CD4-positive, alpha-beta T cell treated with Interferon alpha-2 for 1 hour (primary cell): ENCODE measurements at places on chromosomes 5 and 9.

DNA sequence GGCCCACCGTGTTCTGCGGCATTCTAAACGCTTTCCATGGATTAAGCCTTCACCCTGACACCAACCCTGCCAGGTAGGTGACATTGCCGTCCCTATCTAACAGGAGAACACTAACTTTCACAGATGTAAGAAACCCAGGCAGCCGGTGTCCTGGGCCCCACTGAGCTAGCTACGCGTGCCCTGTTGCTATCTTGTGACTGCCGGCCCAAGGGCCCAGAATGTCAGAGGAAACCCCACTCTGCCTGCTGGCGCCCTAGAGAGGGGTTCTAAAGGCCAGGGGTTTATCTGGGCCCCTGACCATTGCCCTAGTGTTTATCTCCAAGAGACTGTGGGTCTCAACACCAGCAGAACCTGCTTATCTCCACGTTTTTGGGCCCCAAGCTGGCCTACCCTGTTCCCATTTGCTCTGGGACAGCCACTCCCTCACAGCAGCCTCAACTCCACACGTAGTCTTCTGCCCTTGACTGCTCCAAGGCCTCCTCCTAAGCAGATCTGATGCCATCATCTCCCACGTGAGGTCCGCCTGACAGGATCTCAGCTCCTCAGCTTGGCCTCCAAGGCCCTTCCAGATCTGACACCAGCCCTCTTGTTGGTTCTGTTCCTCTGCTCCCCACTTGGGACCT is 18.1 kb upstream of the ZBTB34 start:
- no peak for DNase-seq

DNA sequence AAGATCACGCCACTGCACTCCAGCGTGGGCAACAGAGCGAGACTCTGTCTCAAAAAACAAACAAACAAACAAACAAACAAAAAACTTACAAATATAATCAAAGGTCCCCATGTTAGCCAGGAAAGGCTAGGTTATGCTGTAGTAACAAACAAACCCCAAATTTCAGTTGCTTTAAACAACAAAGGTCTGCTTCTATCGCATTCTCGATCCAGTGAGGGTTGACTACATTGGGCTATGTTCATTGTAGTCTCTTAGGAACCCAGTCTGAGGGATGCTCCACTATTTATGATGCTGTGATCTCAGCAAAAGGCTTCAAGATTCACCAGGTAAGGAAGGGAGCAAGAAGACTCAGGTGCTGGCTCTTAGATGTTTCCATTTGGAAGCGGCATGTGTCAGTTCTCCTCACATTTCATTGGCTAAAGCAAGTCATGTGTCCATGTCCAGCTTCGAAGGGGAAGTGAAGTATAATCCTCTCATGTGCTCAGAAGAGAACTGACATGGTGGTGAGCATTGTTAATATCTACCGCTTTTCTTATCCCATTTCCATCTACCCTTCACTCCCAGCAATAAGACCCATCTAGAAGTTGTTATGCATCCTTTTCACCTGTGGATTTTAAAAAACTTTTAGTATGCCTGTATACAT is 26.5 kb upstream of the NEK6 start:
- no peak for DNase-seq

GRCh38 chr9:132163876-132164603 is 2.2 kb downstream of the NTNG2 start:
- DNase-seq = no peak

GRCh38 chr5:118705959-118706667 is 282.2 kb downstream of the DTWD2 start:
- no peak for DNase-seq

DNA sequence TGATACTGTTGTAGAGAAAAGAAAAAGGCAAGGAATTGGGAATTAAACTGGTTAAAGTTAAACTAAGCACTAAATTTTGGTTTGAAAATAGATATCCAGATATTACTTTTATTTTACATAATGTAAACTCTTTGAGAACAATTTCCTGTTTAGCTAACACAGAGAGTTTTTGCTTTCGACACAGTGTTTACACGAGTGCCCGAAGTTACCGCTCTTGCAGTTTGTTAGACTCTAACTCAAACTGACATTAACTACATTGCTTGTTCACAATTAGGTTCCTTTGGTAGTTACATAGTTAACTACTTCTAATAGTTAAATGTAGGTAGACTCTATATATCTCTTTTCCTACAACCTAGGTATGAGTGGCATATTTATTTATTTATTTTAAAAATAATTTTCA is 117.1 kb upstream of the CHD1 start:
- DNase-seq = no peak

DNA sequence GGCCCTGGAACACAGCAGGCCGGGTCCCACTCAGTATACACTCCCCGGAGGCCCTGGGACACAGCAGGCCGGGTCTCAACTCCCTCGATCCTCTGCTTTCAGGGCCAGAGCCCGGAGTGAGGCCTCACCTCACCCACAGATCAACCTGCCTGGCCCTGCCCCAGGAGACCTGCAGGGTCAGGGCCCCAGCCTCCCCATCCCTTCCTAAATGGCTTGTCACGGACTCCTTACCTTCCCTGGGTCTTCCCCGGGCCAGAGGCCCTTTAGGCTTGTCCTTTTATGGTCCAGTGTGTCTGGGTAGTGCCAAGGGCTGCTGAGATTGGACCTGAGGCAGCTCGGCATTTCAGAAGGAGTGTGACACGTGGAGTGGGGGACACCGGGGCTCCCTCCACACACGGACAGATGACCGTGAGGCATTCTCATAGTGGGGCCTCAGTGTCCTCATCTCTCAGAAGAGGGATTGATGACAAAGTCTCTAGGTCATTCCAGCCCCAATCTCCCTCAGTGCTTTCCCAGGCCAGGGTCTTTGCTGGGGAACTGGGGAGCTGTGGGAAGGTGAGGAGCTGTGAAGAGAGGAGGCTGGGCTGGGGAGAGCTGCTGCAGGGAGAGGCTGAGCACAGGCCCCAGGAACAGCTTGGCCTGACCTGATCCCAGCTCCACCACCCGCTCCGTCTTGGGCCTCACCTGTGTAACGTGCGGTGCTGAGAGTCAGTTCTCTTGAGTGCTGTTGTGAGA is 18.0 kb upstream of the PLEKHG4B start:
- DNase-seq = no peak

DNA sequence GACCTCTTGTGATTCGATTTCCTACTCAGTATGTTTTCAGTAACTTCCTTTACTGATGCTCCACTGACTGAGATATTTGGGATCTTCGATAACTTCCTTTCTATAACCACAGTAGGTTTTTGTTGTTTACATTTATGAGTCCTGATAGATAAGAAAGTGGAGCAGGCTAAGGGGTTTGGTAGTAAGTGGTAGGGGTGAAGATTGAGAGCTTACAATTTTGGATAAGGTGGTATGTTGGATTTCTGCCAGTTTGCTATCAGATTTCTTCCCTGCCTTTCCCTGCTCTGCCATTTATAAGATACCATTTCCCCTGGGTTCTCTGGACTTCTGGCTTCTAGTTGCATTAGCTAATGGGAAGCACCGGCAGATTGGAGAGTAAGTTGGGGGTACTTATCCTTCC is 7.9 kb upstream of the NDUFS4 start:
- no peak for DNase-seq

DNA sequence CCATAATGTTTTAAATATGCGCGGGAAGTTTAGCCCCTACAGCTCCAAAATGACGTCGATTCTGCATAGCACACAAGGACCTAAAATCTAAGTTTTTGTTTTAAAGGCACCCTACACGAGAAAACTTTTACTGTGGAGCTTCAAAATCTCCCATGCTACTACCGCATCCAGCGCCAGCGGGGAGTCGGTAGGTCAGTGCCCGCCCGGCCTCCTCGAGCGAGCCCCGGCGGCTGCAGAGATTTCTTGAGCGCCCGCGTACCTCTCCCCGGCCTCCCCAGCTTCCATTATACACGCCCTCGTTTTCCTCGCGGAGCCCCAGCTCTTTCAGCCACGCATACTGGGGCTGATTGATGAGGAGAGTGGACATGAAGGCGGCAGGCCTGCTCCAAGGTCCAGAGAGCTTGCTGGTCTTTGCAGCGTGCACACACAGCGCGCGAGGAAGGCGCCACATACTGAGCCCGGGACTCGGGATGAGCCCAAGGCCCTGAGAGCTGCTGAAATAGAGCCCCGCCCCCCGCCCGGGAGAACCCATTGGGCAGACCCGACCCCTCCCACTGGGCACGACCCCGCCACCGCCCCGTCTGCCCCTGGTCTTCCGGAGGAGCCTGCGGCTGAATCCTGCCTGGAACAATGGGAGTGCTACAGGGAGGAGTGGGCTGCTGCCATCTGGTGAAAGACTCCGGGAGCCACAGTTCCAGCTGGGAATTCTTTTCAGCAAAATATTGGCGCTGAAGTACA is at the start of gene ALDH7A1:
ALDH7A1 (minus strand) TSS at position 472 of the 738 bp plus-strand sequence; CDS start at position 451, 21 bp downstream.
- DNase-seq = peak; percentile 30

DNA sequence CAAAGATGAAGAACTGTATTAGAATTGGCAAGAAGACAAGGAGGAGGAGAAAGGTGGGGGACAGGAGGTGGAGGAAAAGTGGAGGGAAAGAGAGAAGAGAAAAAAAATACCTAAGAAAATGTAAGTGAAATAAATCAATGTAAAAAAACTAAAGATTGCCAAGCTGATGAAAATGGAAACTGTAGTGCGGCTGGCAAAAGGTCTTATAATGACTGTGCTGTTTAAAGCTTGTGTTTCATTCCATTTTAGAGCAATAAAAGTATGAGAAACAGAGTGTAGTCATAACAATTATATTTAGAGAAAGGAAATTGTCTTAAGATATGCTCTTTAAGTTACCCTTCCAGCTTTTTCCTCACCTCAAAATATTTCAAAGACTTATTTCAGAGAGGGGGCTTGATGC is 670.5 kb upstream of the SEMA6A start:
- DNase-seq = no peak

DNA sequence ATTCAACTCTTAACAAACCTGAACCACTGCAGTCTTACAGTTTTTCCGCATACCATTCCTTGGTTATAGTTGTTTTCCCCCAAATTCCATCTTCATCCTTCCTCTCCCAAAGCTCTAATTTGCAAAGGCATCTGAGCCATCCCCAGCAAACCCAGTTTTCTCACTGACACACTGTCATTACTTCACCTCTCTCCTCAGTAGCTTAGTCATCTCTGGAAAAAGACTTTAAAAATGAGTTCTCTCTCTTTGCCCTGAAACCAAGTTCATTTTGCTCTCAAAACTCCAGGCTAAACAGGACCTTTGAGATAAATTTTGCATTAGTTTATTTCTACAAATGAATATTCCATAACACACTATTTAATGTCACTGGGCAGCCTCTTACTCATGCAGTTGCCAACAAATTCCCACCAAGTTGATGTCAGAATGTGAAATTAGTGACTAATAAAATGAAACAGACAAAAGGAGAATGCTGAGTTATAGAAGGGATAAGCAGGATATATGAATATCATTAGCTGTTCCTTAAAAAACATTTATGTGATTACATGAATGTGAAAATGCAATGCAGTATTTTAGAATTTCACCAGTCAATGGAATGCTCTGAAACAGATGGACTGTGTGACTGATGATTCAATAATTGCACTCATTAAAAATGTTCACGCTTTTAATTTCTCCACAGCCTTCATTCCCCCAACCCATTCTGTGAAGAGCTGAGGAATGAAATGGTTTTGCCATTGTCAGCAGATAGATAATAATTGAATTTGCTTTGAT is 107.4 kb upstream of the DMAC1 start:
- no peak for DNase-seq

DNA sequence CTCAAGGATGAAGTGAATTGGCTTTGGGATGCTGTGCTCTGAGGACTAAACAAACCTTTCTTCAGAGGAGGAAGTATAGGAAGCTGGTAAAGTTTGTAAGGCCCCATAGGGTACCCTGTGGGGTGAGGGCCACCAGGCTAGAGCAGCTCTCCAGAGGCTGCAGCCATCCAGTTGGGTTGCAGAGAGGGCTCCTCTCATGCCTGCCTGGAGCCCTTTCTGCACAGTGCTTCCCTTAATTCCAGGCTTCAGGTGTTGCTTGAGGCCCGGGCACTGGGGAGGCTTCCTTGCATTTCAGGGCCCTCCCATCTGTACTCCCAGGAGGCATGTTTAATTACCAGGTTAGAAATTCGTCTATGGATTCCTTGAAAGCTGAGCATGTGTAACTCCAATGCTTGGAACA is 95.3 kb upstream of the FSTL4 start:
- no peak for DNase-seq

DNA sequence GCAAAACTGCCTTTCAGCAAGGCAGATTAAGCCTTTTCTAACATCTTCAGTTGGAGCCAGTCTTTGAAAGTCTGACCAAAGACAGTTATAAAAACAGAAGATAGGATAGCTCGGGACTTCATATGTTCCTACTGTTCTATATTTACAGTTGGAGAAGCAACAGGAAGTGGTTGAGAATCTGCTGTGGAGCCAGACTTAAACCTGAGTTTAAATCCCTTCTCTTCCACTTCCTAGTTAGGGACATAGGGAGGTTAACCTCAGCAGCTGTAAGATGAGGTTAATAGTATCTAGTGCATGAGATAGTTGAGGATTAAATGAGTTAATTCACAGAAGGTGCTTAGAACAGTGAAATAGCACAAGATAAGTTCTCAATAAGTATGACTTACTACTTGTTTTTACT is 84.5 kb upstream of the FREM1 start:
- DNase-seq = no peak

GRCh38 chr5:38190111-38190510 is 68.2 kb upstream of the EGFLAM start:
- DNase-seq = no peak

DNA sequence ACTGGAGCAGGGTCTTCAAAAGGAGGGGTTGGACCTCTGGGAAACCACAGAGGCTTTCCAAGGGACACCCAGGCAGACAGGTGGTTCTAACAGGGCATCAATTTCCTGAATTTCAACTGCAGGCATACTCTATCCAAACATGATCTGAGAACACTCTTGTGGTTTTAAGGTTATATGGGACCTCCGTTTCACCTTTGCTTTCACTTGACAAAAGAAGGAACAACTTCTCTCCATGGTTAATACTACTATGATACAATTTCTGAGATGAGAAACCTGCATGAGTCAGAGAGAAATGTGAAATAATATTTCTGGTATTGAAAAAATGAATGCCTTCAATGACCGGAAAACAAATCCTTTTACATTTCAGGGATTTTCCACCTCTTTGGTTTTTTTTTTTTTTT is 28.0 kb upstream of the ERAP1 start:
- no peak for DNase-seq

GRCh38 chr9:9437641-9438040 is 1175.2 kb downstream of the PTPRD start:
- no peak for DNase-seq

DNA sequence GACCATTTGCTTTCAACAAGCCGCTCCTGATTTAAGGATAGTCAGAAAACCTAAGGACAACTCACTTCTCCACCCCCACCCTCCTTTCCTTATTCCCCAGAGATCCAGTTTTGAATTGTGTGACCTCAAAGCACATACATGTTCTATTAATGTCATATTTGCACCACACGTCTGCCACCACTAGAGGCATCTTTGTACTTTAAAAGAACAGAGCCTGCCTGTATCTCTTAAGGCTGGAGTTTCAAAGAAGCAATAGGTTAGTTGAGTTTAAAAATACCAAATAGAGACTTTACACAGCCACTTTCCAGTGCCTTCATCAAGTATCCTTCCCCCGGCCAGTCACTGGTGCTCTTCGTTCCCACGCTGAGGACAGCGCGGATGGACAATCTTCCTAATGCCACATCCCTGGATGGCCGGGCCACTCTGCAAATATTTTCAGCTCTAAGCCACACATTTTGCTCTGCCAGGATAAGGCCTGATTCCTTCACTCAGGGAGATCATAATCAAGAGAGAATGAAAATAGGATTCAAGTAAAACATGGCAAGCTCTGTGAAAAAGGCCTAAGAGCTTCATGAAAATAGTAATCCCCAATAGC is 146.3 kb downstream of the SNCAIP start:
- DNase-seq = peak; percentile 3
